Panc1 (cell line): ENCODE measurements at places on chromosomes 1 and 21. TPM values are rescaled to one million over a fixed set of nuclear protein-coding genes. Genes with fewer than 3 reads are reported as not detected.

DNA sequence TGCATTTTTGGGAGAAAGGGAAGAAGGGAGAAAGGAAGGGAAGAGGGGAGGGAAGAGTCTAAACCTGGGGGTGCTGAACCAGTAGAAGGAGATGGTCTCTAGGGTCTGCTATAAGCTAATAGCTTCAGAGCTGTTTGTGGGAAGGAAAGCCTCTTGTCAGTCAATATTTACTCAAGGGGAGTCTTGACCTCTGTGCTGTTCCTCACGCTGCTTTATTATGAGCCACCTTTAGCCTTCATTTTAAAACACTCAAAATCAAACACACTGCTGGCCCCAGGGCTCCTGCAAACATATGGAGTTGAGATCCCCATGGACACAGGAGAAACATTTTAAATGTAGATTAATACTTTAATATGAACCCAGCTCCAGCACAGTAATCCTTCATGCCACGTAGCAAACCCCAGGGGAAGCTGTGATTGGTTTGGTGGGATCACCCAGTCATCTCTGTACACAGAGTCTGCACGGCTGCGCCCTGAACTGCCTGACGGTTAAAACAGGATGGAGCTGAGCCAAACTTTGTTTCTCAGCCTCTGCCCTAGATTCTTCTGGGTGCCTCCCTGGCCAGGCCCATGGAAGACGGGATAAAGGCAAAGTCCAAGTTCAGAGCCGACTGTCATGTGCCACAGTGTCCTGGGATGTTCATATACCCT, 40.2 kb upstream of the VWA5B1 start:
- DNase-seq: no peak
- H3K36me3 ChIP-seq: no peaks in the 10 kb centered on the region
- no peak overlapping the region for H3K4me3 ChIP-seq
- no peak overlapping the region for H3K27ac ChIP-seq

DNA sequence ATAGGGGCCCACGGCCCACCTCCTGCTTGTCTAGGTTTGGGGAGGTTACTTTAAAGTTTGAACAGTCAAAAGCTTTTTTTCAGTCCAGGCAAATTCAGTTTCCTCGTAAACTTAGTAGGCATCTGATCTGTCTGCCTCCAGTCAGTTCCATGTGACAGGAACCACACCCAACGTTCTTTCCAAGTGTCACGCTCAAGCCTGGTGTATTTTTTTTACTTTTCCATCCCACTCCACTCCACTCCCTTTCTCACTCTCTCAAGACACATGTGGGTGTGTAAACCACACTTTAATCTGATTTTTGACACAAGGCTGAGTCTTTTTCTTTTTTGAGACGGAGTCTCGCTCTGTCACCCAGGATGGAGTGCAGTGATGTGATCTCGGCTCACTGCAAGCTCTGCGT, 60.3 kb upstream of the GPR153 start:
- no peaks in the 10 kb centered on the region for H3K4me1 ChIP-seq
- no peaks in the 10 kb centered on the region for H3K27me3 ChIP-seq
- no peak overlapping the region for H3K4me3 ChIP-seq
- no peak overlapping the region for H3K27ac ChIP-seq
- no peaks in the 10 kb centered on the region for H3K36me3 ChIP-seq

DNA sequence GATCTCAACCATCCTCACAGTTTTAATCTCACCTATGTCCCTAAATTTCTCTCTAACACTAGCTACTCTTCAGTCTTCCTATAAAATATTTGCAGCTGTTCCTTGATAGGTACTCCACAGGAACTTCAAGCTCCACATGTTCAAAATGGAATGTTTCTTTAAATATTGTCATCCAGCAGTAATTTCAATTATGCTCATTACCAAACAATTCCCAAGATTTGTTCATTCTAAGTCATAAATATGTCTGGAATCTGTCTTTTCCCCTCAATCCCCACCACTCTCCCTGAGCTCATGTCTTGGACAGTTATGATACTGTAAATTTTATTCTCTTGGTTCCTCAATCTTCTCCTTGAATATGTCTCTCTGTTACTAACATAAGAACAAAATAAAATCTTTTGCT, 214.4 kb downstream of the NRIP1 start:
- no peaks in the 10 kb centered on the region for H3K27me3 ChIP-seq
- H3K4me1 ChIP-seq: no peaks in the 10 kb centered on the region
- DNase-seq: no peak
- no peak overlapping the region for H3K4me3 ChIP-seq

DNA sequence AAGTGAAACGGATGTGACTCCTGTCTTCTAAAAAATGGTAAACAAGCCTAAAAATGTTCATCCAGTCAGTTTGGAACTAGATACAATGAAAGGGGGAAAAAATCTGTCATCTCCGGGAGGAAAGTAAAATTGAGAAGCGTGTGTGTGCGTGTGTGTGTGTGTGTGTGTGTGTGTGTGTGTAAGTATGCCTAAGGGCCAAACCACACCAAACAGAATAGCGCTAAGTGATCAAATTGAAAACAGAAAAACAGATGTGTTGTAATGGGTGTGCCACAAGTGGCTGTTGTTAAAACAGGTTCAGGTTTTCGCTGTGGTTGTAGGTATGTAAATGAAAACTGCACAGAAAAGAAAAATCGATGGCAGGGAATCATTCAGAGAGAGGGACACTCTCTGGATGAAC, 106.7 kb downstream of the RNF220 start:
- H3K27ac ChIP-seq: no peak overlapping the region
- H3K27me3 ChIP-seq: no peaks in the 10 kb centered on the region
- no peaks in the 10 kb centered on the region for H3K4me1 ChIP-seq

- no peak for DNase-seq
- H3K27ac ChIP-seq: no peak overlapping the region
- no peaks in the 10 kb centered on the region for H3K4me1 ChIP-seq
- no peak overlapping the region for H3K4me3 ChIP-seq
Observed at GRCh38 chr21:29654855-29655254, 284.9 kb downstream of the GRIK1 start.

GRCh38 chr1:181179987-181180365, 91.5 kb downstream of the IER5 start:
- peaks cover 8% of the 10 kb centered on the region for H3K27me3 ChIP-seq
- no peaks in the 10 kb centered on the region for H3K36me3 ChIP-seq
- no peaks in the 10 kb centered on the region for H3K4me1 ChIP-seq
- no peak overlapping the region for H3K4me3 ChIP-seq
- no peak for DNase-seq
- no peak overlapping the region for H3K27ac ChIP-seq

Gene NTNG1
- total RNA-seq: 0.13 TPM

Gene CDA
- total RNA-seq: 0.62 TPM
